ENCODE measurements at places on chromosomes 5 and 9.

DNA sequence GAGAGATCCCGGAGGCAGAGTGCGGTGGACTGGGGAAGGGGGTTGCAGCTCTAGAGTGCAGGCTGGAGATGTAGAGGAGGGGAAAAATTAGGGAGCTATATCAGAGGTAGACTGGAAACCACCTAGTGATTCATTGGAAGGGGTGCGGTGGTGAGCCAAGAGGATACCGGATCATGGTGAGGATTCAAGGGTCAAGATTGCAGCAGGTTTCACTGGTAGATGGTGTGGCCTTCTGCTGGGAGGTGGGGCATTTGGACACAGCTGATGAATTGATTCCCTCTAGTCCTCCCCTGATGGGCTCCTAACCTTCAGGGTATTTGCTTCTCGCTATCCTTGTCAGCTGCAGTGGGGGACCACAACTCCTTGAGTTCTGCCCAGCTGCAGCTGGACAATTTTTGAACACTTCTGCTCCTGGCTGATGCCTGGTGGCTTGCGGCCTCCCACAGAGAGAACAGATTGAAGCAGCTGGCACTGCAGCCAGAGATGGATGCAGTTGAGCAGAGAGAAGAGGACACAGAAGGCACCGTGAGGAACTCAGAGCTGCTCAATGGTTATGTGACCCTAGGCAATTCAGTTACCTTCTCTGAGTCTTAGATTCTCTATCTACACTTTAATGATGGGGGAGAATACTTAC is 134.4 kb upstream of the ABCA1 start:
- DNase-seq = peak; percentile 78

- no peak for DNase-seq
These were observed at the start of gene TJP2 for GRCh38 chr9:69173891-69174615. Gene TJP2 (plus strand): TSS chr9:69174277. CDS start chr9:69174373, 96 bp downstream.

DNA sequence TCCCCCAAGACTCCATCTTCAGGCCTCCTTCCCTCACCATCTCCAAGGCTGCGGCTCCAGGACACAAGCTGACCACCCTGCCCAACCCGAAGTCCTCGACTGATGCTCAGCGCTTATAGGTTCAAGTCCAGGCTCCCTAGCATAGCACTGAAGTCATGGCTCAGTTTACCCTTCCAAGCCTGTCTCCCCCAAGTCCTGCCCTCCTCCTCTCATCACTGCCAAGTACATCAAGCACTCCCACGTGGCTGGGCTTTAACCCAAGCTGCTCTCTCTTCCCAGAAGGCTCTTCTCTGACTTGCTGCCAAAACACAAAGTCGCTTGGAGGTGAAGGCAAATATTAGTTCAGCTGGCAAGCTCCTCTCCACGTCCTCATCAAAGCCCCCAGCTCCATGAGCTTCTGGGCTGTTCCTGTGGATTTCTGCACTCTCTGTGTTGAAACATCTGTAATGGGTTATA is 22.1 kb upstream of the MARCHF6 start:
- DNase-seq = peak; percentile 69

- DNase-seq = no peak
These were observed 223.5 kb upstream of the DAB2 start for GRCh38 chr5:39648085-39648847.

- no peak for DNase-seq
These were observed 286.3 kb downstream of the ADGRV1 start for GRCh38 chr5:90844931-90845330.

- no peak for DNase-seq
These were observed 1058.5 kb upstream of the SEMA6A start for GRCh38 chr5:117633093-117633492.

DNA sequence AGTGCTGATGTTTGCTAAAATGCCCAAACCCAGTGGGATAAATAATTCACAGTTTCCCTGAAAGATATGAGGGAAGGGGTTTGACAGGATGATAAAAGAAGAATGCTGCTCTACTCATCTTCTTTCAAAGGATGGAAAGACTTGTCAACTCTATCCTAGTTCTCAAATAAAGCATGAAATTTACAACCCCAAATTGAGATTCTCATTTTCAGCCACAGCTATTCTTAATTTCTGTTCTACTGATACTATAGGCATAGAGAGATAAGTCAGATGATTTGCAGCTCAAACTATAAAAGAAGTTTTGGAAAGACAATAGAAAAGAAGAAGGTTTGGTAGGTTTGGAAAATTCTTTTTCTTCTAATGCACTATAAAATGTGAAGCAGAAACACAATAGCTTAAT is 542.6 kb downstream of the CSNK1G3 start:
- DNase-seq = no peak

DNA sequence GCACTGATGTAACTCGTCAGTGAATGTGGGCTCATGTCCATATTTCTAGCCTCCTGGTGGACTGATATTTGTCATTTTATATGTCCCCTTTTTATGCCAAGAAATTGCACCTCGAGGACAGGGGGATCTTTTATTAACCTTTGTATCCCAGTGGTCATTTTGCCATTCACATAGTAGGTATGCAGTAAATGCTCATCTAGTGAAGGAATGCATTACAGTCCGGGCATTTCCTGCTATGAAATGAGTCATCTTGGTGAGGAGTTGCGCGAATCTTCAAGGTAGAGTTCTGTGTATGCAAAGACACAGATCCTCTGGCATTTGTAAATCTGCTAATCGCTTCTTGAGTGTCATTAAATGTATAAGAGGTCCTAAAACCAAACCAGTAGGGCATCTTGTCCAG is 755.5 kb upstream of the ADAMTS16 start:
- DNase-seq = no peak
